ENCODE measurements at places on chromosomes 5 and 9.

- no peak for DNase-seq
These were observed 33.7 kb downstream of the USP20 start for GRCh38 chr9:129868872-129869486.

DNA sequence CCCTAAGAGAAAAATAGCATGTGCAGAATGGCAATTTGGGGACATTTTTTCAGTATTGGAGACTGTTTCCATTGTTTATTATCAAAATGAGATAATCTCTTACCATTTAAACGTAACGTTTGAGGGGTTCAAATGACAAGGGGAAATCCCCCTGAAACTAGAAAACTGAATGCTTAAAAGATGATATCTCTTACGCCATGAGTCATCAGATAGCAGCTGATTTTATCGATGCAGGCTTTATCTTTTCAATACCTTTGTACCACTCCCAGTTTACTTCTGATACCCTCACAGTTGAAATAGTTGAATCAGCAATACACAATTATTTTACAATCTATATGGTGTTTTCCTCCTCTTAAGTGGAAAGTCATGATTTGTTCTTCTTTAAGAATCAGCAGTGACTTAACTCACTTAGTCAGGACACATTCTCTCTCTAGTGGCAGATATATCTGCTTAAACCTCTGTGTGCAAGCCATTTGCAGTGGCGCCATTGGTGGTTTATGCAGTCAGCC is 29.2 kb downstream of the OSMR start:
- DNase-seq, result no peak

DNA sequence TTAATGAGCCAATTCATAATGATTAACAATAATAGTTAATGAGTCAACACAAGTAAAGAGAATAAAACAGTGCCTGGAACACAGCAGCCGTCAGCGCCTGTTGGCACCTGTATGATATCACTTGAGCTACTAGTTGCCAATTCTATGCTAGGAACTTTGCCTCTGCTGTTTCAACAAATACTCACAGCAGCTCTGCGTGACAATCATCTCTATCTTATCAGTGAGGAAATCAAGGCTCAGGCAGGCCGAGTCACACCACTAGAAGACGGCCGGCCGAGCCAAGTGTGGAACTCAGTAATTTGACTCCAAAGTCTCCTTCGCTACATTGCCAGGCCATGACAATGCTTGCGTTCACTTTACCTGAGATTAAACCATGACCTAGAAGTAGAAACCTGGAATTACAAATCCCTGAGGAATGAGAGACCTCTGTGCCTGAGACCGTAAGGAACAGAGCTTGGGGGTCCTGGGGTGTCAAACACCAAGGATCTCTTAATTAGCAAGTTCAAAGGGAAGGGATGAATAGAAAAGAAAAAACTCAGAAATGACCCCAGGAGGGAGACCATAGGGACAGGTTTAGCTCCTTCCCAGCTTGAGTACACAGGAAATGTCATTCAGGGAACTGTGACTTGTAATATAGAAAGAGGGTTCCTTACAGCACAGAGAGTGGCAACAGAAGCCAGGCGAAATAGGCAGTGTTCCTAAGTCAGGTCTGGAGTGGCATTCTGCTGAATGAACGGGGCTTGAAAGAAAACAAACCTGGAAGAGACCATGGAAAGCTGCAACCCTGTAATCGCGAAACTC is 109.1 kb downstream of the SUSD1 start:
- DNase-seq, result no peak

DNA sequence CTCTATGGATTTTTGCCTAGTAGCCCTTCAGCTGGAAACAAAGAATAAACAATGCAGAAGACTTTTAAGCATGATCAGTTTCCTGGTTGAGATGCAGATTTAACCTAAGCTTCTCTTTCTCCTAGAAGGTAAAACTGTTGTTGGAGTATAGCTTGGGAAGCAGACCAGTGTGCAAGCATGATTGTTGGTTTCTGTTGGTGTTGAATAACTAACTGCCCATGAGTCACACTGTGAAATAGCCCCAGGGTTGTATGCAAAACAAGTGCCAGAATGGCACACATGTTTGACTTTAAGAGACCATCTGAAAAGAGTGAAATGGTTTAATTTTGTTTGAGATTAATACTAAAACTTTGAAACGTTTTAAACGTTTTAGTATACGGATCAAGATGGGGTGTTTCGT is 227.1 kb downstream of the ARHGEF28 start:
- DNase-seq, result no peak

GRCh38 chr9:116674210-116674980 is 12.7 kb upstream of the TRIM32 start:
- no peak for DNase-seq

GRCh38 chr9:129826344-129826743 is 2.4 kb upstream of the TOR1A start:
- DNase-seq, result no peak

DNA sequence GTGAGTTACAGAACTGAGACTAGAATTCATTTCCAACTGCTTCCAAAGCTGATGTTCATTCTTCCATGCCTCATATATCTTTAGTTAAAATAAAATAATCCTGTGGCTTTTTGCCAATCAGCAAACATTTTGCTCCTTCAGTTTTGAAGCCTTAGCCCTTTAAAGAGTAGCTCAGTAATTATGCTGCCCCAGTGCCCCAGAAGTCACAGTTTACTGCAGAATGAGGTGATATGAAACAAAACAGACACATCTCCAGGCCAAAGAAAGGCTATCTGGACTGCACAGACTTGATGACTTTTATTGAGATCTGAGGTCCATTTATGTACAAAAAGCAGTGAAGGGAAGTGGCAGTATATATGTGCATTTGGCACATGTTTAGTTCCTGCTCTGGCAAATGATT is 285.8 kb upstream of the ZNF462 start:
- DNase-seq, result no peak

DNA sequence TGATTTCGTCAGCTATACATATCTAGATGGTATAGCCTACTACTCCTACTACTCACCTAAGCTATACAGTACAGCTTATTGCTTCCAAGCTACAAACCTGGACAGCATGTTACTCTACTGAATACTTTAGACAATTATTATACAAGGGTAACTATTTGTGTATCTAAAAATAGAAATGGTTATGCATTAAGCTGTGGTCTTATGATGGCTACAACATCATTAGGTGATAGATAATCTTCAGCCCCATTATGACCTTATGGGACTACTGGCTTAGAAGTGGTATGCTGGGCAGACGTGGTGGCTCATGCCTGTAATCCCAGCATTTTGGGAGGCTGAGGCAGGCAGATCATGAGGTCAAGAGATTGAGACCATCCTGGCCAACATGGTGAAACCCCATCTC is 40.2 kb downstream of the CERT1 start:
- DNase-seq, result no peak

DNA sequence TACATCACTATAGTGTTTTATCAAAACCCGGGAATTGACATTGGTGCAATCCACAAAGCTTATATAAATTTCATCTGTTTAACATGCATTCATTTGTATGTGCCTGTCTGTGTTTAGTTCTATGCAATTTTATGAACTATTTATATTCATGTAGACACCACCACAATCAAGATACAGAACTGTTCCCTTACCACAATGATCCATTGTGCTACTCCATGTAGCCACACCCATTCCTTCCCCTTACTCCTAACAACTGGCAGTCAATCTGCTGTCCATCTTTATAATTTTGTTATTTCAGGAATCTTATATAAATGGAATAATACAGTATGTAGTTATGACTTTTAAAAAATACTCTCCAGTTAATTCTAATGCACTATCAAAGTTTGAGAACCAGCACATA is 389.5 kb downstream of the HTR1A start:
- DNase-seq, result no peak

DNA sequence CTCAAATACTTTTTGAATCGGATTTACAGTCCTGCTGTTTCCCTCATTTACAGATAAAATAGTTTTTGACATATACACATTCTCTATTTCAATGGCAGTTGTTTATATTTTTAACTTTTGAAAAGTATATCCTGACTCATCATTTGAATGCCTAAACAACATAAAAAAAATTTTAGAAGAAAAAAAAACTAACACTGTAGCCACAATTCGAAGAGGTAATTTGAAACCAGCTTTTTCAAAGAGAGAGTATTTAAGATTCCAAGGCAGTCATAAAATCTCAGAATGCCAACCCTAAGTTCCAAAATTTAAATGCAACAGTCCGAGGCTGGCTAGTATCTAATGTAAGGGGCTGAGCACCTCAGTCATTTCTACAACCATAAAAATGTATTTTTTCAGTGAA is 626.8 kb downstream of the DNAH5 start:
- no peak for DNase-seq

GRCh38 chr9:114321759-114322158 is 1.1 kb upstream of the ORM1 start:
- no peak for DNase-seq

DNA sequence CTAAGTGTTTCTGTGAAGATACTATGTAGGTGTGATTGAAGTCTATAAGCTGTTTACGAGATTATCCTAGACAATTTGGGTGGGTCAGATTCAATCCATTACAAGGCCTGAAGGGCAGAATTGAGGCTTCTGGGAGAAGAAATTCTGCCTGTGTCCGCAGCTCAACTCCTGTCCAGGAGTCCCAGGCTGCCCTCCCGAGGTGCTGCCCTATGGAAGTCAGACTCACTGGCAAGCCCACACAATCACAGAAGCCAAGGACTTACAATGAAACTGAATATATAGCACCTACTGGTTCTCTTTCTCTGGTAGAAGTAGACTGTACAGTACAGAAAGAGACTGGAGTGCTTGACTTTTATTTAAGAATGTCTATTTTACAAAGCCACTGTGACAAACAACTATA is 74.5 kb downstream of the EPB41L4A start:
- DNase-seq, result no peak

GRCh38 chr9:116141864-116142561 is 11.6 kb upstream of the PAPPA start:
- DNase-seq, result no peak

- DNase-seq, result no peak
These were observed 166.1 kb downstream of the EDIL3 start for GRCh38 chr5:84218546-84218945.

DNA sequence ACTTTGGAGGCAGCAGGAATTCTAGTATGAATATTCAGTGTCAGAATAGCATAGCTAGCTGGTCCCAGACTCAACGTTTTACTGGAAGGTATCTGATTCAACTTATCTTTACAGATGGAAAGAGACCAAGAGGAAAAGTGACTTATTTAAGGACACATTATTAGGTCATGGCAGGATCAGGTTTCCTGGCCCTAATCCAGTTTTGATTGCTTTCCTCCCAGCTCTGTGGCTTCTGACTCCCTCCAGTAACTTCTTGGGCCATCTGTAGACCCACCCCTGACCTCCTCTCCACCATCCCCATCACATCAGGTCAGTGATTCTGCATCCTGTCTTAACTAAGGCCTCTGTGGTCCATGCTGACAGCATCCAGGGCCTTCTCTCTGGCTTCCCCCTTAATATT is 38.4 kb downstream of the SH3TC2 start:
- DNase-seq, result no peak
